LoVo (cell line): ENCODE measurements at places on chromosomes 3 and 15.

DNA sequence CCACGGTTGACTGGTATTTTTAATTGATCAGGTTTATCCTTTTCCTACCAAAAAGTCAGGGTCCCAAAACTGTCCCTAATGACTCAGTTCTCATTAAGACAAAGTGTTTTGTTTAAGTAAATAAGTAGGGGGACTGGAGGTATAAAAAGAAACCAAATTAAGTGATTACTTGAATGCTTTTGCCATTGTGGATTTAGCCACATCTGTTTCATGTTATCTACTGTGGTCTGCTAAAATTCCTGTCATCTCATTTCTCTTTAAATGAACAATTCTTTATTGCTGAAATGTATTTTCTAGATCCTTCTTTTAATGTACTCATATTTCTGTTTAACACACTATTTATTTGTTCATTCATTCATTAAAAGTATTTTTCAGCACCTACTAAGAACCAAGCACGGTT lies 625.9 kb upstream of the ADAMTS9 start:
- no peak for DNase-seq

DNA sequence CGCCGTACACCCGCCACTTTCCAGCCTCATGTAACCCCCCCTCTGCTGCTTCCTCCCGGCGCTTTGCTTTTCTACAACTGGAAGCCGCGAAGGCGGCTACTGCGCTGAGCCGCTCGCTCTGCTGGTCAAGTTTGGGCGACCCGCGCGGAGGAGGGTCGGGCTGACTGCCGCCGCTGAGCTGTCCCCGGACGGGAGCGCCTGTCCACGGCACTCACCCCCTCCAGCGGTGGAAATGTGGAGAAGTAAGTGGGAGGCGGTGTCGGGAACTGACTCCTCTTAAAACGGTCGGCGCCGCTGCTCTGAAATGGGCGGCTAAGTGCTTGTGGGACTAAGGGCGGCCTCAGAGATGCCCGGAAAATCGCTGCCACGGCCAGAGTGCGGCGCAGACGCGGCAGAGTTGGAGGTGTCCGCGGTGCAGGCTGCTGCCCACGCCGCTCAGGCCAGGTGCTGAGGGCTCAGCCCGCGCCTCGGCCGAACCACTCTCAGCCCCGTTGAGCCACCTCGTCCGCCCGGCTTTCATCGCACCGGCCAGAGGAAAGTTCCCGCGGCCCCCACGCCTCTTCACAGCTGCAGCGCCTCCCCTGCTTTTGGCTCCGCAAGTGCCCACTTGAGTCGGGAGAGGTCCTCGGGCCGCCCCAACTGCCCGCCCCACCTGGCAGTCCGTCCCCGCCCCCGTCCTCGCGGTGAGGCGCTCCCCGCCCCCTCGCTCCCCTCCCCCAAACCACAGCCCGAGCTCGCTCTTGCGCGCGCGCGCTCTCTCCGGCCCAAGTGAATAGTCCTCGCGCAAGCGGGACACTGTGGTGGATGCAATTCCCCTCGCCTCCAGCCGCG lies at the start of gene EPHA6:
EPHA6 (plus strand) TSS at position 775 of the 831 bp plus-strand sequence.
- DNase-seq: no peak

- no peak for DNase-seq
These were observed 24.6 kb upstream of the RSL24D1 start for GRCh38 chr15:55221090-55222011.

- no peak for DNase-seq
These were observed 93.1 kb downstream of the AKAP13 start for GRCh38 chr15:85473455-85473854.

DNA sequence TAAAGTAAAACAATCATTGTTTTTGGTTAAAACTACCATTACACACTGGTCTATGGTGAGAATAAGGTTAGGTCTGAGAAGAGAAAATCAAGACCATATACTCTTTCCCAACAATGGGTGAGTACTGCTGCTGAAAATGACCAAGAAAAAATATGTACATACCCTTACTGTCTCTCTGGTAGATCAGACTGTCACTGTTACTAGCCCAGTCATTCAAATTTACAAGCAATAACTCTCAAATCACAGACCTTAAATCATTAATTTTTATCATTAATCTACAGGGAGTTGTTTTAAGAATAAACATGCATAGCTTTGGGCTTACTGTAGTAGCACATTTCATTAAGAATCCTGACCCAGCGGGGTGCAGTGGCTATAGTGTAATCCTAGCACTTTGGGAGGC lies 17.4 kb downstream of the DCP1A start:
- no peak for DNase-seq

DNA sequence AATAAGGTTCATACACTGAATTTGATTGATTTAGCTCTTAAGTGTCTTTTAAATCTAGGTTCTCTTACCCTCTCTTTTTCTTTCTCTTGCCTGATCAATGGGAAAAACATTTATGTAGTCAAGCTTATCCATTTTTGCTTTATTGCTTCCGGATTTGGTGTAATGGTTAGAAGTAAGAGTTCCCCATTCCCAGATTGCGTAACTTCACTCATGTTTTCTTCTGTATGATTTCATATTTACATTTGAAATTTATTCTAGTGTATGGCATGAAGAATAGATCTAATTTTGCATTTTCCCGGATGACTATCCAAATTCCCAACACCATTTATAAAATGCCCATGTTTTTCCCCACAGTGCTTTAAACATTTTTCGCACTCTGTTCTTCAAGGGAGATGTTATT lies 27.9 kb upstream of the SV2B start:
- no peak for DNase-seq

DNA sequence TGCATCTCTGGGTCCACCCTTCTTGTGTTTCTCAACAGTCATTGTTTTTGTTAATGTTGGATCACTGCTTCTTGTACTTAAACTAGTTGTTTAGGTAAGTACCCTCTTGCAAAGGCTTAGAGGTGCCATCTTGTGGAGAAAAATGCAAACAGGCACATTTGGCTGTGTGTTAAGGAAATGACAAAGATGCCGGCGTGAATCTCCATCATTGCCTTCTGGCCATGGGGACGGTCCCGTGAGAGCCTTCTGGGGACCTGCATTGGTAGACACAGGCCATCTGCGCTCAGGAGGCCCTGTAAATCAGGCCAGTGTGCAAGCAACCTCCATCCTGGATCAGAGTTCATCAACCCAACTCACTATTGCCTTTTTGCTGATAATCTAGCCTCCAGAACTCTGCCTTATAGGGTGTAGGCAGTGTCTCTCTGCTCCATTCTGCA lies 158.6 kb upstream of the NR2E3 start:
- DNase-seq: peak; percentile 32

DNA sequence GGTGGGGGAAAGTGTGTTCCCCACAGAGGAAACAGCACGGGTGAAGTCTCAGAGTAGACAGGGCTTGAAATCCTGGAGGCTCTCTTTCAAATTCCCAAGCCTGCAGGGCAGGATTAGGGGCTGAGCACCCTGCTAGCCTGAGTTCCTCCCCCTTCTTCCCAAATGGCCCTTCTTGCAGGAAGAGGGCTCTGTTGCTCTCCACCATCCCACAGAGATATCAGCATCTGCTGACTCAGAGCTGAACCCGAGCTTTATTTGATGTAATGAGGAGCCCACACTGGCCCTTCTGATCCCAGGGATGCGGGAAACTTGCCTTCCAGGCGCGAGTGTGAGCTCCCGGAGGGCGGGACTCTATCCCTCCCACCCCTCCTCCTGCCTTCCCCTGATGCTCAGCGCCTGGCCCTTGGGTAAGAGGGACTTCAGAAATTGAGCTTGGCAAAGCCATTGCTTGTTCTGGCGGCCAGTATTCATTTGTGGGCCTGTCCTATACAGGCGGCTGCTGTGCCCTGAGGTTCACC lies 1.4 kb upstream of the STRA6 start:
- DNase-seq: no peak

GRCh38 chr15:80041494-80042253 lies 17.8 kb upstream of the ZFAND6 start:
- no peak for DNase-seq

GRCh38 chr3:70952033-70952747 lies 631.3 kb downstream of the FOXP1 start:
- DNase-seq: no peak

- no peak for DNase-seq
These were observed 800.7 kb downstream of the DIPK2A start for GRCh38 chr3:144772372-144772771.

DNA sequence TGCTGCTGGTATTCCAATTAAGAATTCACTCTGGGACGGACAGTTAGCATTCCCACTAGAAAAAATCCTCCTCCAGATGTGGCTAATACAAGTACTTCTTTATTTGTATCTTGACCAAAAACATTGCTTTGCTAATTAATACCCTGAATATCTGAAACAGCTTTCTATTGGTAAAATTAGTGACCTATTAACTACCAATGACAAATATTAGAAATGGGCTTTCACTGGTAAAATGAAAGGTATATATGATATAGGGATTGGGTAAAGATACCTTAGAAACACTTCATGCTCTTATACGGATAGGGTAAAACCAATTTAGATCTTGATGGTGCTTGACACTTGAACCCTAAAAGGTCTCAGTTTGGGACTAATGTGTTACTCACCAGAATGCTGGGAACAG lies 52.3 kb downstream of the CRTAP start:
- DNase-seq: no peak

DNA sequence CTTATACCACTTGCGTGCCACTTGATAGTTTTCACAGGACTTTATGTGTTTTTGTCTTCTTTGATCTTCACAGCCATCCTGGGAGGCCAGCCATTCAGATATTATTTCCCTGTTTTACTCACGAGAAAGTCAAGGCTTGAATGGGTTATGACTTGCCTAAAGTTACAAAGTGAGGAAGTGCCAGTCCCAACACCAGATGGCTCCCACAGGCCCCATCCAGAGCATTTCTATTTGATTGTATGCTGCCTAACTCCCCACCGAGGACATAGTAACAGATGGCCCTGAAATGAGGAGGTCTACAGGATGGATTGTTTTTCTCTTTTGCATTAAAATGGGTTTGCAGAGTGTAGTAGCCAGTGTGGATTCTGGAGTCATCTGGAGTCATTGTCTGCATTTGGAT lies 74.5 kb downstream of the SPTSSB start:
- DNase-seq: no peak

- no peak for DNase-seq
These were observed 31.2 kb downstream of the INTS14 start for GRCh38 chr15:65579762-65580161.

DNA sequence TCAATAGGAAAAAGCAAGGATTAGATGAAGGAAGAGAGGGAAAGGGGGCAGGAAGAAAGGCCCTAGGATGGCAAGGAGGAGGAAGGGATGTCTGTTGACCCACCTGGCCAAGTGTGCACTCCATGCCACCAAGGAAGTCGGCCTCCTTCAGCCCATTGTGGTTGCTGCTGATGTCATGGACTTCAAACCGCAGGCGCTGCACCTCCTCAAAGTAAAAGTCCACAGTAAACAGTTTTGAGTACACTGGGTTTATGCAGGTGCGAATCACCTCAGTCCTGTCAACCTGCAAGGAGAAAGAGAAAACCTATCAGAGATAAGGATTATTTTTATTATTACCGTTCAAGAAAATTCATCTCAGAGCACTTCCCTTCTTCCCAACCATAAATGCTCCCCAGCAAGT lies 220.6 kb upstream of the MRPL3 start:
- DNase-seq: no peak

DNA sequence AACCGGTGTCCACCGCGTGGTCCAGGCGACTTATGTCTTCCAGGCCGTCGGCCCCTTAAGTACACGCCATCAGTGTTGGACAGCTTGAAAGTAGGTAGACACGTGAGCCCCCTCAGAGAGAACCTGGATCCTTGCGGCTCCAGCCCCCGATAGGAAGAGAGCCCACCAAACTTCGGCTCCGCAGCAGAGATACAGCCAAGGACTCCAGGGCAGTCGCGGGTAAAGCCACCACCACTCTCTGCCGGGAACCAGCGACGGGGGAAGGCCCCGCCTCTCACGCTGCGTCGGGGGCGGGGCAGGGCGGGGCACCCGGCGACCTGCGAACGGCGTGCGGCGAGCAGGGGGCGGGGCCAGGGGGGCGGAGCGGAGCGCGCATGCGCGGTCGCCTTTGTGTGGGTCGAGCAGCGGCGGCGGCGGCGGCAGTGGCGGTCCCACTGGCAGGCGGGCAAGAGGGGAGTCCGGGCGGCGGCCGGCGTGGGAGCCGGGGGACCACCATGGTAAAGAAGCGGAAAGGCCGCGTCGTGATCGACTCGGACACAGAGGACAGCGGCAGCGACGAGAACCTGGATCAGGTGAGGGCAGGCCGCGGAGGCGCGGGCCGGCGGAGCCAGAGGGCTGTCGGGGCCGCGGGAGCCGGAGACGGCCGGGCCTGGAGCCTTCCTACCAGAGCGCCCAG lies at the start of gene RTF1:
RTF1 (plus strand) TSS at position 354 of the 676 bp plus-strand sequence; CDS start at position 375, 21 bp downstream.
- peak; percentile 95 for DNase-seq

- DNase-seq: no peak
These were observed 690 bp downstream of the TP53BP1 start for GRCh38 chr15:43492266-43492665.

- no peak for DNase-seq
These were observed 34.2 kb downstream of the KAT2B start for GRCh38 chr3:20074226-20075063.

- DNase-seq: no peak
These were observed 50.4 kb downstream of the TFDP2 start for GRCh38 chr3:142098964-142099363.

DNA sequence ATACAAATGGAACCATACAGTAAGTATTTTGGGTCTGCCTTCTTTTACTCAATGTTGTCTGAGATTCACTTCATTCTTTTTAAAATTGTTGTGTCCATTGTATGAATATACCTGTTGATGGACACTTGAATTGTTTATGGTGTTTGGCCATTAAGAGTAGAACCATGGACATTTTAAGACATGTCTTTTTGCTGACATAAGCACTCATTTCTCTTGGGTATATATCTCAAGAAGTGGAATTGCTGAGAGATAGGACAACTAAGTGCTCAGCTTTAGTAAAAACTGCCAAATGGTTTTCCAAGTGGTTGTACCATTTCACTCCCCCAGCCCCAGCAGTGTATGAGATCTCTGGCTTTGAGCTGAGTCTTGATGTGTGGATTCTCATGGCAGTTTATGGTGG lies 28.2 kb downstream of the POMGNT2 start:
- no peak for DNase-seq

DNA sequence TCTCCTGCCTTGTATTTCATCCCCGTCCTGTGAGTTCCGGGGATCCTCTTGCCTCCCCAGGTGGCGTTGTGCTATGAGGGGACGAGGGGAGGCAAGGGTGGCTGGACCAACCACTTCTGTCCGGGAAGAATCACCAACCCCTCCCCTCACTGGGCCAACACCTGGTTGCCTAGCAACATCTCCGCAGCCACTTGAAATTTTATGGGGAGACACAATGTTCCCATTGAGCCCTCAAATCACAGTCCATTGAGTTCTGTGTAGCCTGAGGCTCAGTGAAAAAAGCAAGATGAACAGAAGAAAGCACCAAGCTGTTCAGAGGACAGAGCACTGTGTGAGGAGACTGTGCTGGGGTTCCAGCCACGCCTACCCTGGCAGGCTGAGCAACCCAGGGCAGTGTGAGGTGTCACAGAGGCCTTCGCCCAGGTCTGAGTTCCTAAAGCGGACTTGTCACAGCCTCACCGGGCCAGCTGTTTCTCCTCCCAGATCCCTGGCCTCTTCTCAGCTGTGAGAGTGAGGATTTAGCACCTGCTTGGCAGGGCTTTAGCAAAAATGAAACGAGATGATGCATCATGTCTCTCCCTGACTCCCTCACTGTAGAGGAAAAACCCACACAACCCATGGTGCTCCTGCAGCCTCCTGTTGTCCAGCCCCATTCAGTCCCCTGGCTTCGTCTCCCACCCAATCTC lies 76.8 kb downstream of the ATP2B2 start:
- no peak for DNase-seq

GRCh38 chr3:49434731-49435130 lies 5.6 kb upstream of the NICN1 start:
- DNase-seq: no peak
